Activated CD4-positive, alpha-beta T cell treated with anti-CD3 and anti-CD28 coated beads, Interleukin-2, amount 50 U/mL, for 48 hours (primary cell): ENCODE measurements at places on chromosomes 4 and X.

DNA sequence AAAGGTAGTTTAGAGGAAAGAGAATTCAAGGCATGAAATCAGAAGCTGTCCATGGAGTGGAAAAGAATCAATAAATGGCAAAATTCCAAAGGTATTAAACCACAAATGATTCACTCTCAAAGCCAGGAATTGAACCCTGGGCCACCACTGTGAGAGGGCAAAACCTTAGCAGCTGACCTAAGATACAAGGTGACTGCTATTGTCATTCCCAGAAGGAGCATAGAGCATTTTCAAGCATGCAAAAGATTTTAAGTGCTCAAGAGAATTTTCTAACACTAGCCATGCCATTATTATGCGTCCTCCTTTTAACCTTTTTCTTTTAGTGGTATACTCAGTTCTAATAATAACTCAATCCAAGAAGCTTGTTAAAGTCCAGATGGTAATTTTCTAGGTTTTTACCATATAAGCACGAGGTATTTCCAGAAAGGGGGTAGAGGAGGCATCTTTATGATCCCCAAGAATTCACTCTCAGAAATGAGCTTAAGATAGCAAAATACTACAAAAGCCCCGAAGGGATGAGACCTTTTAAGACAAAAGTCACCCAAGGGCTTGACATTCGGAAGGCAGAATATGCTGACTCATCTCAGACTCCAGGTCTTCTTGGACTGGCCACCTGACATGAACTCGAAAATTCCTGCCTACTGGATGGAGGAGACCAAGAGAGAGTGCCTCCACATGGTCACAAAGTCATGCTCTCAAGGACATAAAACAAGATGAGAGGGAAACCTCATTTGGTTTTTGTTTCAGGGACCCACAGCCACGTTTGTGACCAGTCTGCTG, 13.8 kb upstream of the PAGE5 start:
- no peak for DNase-seq

DNA sequence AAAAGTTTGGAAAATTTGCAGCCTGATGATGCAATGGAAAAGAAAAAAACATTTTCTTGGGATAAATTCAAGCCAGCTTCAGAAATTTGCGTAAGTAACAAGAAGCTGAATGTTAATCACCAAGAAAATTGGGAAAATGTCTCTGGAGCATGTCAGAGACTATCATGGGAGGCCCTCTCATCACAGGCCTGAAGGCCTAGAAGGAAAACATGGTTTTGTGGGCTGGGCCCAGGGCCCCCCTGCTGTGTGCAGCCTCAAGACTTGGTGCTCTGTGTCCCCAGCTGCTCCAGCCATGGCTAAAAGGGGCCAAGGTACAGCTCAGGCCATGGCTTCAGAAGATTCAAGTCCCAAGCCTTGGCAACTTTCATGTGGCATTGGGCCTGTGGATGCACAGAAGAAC, 1049.8 kb upstream of the GRIA3 start:
- no peak for DNase-seq

DNA sequence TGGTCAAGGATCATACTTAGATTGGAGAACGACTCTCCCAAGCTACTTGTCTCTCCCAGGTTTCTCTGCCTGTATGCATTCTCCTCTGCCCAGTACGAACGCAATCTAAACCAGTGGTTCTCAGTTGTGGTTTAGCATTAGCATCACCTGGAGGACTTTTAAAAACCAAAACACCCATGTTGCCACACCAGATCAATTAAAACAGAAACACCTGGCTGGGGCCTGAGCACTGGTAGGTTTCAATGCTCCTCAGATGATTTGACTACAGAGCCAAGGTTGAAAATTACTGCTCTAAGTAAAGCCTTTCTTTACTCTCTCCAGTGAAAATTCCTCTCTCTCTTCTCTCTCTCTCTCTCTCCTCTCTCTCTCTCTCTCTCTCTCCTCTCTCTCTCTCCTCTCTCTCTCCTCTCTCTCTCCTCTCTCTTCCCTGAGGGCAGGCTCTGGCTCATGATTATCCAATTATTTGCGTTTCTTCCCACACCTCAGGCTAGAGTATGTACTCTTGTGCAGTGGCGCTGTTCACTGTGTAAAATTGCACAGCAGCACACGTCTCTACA, 153.7 kb upstream of the FGF13 start:
- no peak for DNase-seq

- no peak for DNase-seq
Measured at GRCh38 chrX:115689931-115690330, 129.0 kb downstream of the PLS3 start.

GRCh38 chrX:816411-816810, 185.8 kb downstream of the SHOX start:
- DNase-seq = no peak

DNA sequence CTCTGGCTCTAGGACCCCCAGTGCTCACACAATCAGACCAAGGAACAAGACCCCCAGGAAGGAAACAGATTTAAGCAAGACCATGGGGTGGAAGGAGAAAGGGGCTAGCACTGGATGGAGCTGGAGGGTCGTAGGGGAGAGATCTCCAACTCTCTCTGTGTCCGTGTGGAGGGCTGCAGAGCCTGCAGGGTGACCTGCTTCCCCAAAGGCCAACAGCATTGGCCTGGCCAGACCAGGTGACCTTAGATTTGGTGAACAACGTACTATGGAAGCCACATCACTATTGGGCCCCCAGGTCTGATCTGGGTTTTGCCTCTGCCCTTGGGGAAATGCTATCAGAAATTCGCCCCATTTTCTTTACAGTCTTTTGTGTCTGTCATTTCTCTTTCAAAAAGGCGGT, 26.0 kb downstream of the NLGN3 start:
- no peak for DNase-seq

GRCh38 chr4:172758586-172759340, 409.8 kb upstream of the GALNT7 start:
- no peak for DNase-seq

- no peak for DNase-seq
Measured at GRCh38 chr4:12439633-12440305, 1011.1 kb upstream of the HS3ST1 start.

- no peak for DNase-seq
Measured at GRCh38 chr4:169115897-169116254, 105.8 kb upstream of the CBR4 start.

DNA sequence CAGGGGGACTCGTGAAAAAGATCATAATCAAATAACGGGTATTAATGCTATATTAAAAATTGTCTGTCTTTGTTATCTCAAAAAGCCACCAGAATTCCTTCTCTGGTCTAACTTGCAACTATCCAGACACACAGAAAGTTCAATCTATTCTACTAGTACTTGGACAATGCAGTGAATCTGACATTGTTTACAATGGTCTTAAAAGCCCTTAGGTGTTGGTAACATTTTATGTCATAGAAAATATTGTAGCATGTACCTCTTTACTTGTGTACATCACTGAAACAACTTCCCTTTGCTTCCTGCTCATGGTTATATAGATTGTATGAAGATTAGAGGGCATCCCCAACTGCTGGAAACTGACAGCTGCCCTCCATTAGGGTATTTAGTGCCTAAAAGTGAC, 71.1 kb upstream of the PPP3CA start:
- DNase-seq = no peak

DNA sequence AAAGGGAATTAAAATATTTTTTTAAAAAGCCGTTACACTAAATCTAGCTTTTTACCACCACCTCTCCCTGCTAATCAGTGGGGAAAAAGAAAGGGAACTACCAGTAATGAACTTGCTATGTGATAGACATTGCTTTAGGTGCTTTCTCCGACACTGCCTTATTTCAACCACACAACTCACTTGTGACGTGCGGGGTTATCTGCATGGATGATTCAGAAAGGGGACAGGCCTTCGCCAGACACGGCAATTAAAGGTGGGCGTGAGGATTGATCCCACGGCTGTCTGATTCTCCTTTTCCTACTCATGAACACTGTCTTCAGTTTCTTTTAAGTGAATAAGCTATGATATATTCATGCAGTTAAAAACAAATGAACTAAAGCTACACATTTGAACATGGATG, 882 bp upstream of the CXCR3 start:
- peak; percentile 63 for DNase-seq

GRCh38 chrX:41708486-41708885, 15.5 kb upstream of the GPR82 start:
- DNase-seq = no peak

- DNase-seq = peak; percentile 10
Measured at GRCh38 chr4:27684610-27685011, 824.0 kb downstream of the STIM2 start.

GRCh38 chr4:185305979-185306442, 89.7 kb downstream of the LRP2BP start:
- DNase-seq = no peak

GRCh38 chrX:1147611-1148515, 64.6 kb downstream of the CRLF2 start:
- DNase-seq = no peak

GRCh38 chrX:151009582-151009981, 26.4 kb downstream of the HMGB3 start:
- DNase-seq = no peak

GRCh38 chr4:140499391-140499790, 1.3 kb upstream of the MGAT4D start:
- no peak for DNase-seq

- DNase-seq = no peak
Measured at GRCh38 chr4:89422441-89422990, 114.9 kb upstream of the GPRIN3 start.

- no peak for DNase-seq
Measured at GRCh38 chrX:73817393-73818199, 254.6 kb downstream of the CHIC1 start.

DNA sequence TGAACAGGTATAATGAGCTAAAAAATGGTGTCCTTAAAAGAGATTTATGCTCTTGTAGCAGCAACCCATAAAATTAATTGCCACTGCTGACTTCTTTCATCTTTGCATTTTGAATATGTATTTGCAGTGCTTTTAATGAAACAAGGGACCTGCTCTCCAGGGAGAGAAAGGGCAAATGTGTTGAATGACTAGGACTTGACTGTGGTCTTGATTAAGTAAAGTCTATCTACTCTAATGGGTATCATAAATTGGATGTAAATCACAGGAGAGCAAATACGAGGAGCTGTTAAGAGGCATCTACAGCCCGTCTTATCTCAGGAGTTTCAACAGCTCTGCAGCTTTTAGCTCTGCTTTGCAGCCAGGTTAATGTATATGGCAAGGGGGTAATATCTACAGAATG, 216.4 kb downstream of the PALLD start:
- no peak for DNase-seq

- DNase-seq = no peak
Measured at GRCh38 chr4:109547394-109547793, 12.7 kb upstream of the MCUB start.

DNA sequence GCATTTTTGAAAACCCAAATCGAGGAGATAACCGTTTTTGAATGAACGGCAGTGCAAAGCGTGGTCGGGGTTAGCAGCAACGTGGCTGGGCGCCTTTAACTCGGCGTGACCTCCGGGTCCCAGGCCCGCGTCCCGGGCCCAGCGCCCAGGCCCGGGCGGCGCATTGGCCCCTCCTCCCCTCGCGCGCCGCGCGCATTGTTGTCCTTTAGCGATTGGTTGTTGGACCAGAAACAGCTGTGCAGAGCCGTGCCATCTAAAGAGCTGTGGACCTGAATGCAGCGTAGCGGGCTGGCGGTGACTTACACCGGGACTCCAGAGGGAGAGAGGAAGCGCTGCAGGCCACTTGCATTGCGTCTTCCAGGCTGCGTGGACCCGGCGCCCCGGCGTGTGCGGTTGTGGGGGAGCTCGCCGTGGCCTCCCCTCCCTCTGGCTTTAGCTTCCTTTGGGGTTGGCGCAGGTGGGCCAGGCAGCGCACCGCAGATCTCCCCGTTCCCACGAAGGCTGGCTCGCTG, at the start of gene STOX2:
Gene STOX2, plus strand, starts transcription at position 227 of the 512 bp plus-strand sequence. CDS start 1,484 bp downstream, outside the sequence.
- DNase-seq = peak; percentile 19

DNA sequence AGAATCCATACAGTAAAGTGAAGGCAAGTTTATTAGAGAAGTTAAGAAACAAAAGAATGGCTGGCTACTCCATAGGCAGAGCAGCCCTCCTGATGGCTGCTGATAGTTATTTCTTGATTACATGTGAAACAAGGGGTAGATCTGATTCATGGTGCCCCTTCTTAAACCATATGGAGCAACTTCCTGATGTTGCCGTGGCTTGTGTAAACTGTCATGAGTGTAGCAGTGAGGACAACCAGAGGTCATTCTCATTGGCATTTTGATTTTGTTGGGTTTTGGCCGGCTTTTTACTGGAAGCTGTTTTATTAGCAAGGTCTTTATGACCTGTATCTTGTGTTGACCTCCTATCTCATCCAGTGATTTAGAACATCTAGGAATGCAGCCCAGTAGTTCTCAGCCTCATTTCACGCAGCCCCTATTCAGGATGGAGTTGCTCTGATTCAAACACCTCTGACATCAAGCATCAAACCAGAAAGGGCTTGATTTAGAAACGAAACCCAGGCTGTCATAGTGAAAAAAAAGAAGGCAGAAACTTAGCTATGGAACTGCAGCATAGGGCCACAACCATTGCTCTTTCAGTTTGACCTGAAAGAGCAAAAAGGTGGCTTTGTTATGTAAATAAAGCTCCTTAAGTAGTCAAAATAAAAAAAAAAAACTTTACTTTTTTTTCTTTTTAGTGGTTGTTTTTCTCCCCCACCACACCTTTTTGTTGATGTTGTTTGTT, 37.8 kb downstream of the SPCS3 start:
- DNase-seq = no peak

GRCh38 chrX:133655275-133656265, 240.3 kb upstream of the GPC4 start:
- DNase-seq = no peak

- peak; percentile 1 for DNase-seq
Measured at GRCh38 chrX:119145241-119145653, 17.6 kb upstream of the KIAA1210 start.

DNA sequence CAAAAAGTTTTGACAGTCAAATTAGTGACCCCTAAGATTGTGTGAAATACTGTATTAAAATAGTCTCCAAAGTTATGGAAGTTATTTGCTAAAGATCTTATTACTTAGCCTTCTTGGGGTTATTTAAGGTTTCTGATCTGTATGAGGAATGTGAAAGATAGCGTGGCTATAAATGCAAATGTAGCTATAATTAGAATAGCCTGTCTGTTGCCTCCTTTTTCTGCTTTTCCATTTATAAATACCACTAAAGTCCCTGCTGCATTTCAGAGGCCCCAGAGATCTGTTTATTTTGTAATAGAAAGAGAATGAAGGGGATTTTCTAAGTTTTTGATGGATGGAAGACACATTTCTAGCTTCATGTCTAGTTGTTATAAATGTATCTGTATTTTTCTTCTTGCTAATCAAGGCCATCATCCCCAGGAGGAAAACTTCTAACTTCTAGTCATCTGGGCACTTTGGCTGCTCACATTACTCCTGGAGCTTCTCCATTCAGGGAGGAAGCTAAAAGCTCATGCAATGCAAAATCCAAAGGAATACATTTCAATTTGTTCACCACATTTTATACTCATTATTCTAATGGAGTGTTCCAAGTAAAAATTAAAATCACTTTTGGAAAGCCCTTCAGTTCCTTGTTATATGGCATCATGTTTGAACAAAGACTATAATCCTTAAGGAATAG, 73.9 kb downstream of the INTS12 start:
- DNase-seq = no peak

- no peak for DNase-seq
Measured at GRCh38 chr4:145436114-145436513, 45.5 kb upstream of the SMAD1 start.

DNA sequence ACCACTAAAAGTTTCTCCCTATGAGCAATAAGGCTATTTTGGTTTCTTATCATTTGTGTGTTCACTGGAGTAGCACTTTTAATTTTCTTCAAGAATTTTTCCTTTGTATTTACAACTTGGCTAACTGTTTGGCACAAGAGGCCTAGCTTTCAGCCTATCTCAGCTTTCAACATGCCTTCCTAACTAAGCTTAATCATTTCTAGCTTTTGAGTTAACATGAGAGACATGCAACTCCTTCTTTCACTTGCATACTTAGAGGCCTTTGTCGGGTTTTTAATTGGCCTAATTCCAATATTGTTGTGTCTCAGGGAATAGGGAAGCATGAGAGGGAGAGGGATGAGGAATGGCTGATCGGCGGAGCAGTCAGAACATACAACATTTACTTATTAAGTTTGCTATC, 349.8 kb downstream of the OPHN1 start:
- DNase-seq = no peak
